ENCODE measurements at places on chromosomes 4 and X.

- DNase-seq, result no peak
Observed at GRCh38 chr4:2087170-2087569, 28.0 kb downstream of the NAT8L start.

GRCh38 chr4:113604955-113605354 lies 156.6 kb downstream of the CAMK2D start:
- no peak for DNase-seq

- no peak for DNase-seq
Observed at GRCh38 chr4:5654791-5655190, 53.6 kb downstream of the EVC2 start.

- DNase-seq, result no peak
Observed at GRCh38 chrX:23832721-23833120, 49.7 kb downstream of the SAT1 start.

DNA sequence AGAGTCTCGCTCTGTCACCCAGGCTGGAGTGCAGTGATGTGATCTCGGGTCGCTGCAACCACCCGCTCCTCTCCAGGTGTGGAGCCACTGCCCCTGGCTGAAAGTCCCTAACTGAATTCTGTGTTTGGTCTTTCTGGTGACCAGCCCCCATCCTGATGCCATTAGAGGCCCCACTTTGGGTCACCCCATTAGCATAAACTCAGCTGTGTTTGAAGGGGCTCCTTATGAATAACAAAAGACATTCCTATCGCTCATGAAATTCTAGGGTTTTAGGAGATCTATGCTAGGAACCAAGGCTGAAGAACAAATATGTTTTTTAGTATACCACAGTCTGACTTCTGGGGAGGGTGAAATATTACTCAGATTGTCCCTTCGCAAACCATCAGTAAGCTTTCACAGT lies 652.9 kb downstream of the ADGRL3 start:
- DNase-seq, result no peak

DNA sequence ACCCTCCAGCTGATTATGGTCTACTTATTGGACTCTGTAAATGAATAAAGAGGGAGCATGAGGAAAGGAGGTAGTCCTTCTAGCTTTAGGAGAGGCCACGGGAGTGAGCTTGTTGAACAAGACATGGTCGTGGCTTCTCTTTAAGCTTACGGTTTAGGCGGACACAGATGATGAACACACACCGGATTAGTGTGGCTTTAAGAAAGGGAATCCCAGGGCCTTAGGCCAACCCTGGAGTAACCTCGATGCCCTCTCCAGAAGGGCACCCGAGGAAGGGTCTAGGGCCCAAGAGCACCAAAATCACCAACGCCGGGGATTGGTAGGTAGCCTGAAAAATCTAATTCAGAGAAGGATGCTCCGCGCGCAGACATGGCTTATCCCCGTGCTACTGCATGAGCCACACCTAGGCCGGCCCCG lies 39.4 kb downstream of the ERVMER34-1 start:
- DNase-seq, result no peak

- DNase-seq, result no peak
Observed at GRCh38 chrX:8815460-8816065, 14.4 kb upstream of the FAM9A start.

- no peak for DNase-seq
Observed at GRCh38 chr4:153955327-153955726, 166.4 kb upstream of the SFRP2 start.

DNA sequence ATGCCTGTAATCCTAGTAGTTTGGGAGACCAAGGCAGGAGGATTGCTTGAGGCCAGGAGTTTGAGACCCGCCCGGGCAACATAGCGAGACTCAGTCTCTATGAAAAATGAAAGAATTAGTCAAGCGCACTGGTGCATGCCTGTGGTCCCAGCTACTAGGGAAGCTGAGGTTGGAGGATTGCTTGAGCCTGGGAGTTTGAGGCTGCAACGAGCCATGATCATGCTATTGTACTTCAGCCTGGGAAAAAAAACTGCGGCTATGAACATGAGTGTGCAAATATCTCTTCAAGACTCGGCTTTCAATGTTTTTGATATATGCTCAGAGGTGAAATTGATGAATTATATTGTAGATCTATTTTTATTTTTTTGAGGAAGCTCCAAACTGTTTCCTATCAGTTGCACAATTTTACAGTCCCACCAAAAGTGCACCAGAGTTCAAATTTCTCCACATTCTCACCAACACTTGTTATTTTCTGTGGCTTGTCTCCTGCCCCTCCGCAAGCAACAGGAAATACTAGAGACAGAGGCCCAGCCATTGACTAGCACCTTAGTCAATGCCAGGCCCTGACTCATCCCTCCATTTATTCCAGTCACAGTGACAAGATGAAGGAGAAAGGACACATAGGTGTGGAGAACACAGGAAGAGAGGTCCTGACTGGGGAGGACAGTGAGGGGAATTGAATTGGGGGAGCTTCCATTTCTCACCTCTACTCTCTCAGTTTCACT lies 33.1 kb upstream of the ZNF41 start:
- no peak for DNase-seq

Data from stimulated activated CD4-positive, alpha-beta T cell treated with anti-CD3 and anti-CD28 coated beads, Interleukin-15, amount 100 ng/mL, for 1 hour (primary cell).